Pancreas (tissue), 10 donors: ENCODE measurements at places on chromosomes 5 and 9. TPM values are rescaled to one million over a fixed set of nuclear protein-coding genes. Genes with fewer than 3 reads are reported as not detected.
A peak's percentile ranks its signal among the peaks of the same experiment; 100 is the strongest.

The MARVELD2 gene
- total RNA-seq, result 24.7 TPM

The OR1Q1 gene
- not detected for total RNA-seq

The KCNV2 gene
- not detected for total RNA-seq

The STK32A gene
- total RNA-seq, result 3.1 TPM

The TRIM7 gene
- total RNA-seq, result 4.6 TPM

The ZNF454 gene
- total RNA-seq, result 1.3 TPM

The GDA gene
- 1.0 TPM for total RNA-seq

The UBLCP1 gene
- total RNA-seq, result 9.1 TPM

The TMOD1 gene
- total RNA-seq, result 10.9 TPM

The HNRNPAB gene
- 24.5 TPM for total RNA-seq

- DNase-seq, result no peak
Observed at GRCh38 chr5:7886849-7887475, 18.0 kb downstream of the MTRR start.

DNA sequence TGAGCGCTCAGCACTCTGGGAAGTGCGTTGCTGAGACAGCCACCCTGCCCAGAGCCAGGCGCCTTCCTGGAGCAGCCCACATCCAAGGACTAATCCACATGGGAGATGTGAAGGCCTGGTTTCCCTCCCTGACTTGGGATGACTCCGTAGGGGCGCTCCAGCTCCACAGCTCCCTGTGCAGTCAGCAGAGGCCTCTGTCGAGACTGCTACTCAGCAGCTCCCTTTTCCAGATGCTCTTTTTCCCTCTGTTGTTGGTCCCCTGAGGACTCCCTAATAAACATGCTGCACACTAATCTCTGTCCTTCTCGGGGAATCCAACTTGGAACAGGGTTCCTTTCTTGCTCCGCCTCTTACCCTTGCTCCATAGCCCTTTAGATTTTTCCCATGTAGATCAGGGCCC lies 237.3 kb downstream of the ZSWIM6 start:
- DNase-seq, result no peak

GRCh38 chr5:143466632-143467031 lies 63.1 kb upstream of the NR3C1 start:
- no peak for DNase-seq

DNA sequence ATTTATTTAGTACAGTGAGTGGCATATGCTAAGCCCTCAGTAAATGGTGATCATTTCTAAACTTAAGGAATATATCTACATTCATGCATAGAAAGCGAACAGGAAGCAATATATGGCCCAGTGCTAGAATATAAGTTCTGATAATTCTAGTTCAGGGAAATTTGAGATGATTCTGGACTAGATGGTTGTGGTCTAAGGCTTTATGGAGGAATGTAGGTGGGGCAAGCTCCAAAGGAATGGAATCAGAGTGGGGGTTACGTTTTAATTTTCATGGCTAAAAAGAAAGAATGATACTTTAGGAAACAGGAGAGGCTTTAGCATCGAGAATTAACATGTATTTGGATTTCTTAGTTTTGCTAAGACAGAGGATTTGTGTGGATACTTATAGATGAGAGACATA lies 56.1 kb downstream of the MTREX start:
- no peak for DNase-seq

GRCh38 chr5:61837788-61838187 lies 468.2 kb upstream of the KIF2A start:
- DNase-seq, result no peak

GRCh38 chr9:91078369-91078695 lies 276.7 kb downstream of the SYK start:
- DNase-seq, result no peak

DNA sequence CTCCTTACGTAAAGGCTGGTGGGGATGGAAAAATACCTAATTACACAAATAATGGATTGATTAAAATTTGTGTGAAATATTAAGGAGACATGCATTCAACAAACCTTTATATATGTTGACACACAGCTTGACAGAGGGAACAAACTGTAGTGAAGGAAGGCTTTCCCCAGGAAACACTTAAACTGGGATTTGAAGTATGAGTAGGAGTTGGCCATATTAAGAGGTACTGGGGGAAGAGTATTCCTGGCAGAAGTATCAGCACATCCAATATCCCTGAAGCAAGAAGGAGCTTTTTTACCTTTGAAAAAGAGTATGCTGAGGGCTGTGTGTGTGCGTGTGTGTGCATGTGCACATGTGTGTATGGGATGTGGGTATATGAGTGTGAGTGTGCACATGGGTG lies 111.1 kb downstream of the PSD2 start:
- no peak for DNase-seq

- DNase-seq, result no peak
Observed at GRCh38 chr5:2914981-2915484, 163.6 kb upstream of the IRX2 start.

GRCh38 chr5:40841068-40841805 lies at the start of gene CARD6:
Gene CARD6, plus strand, starts transcription at chr5:40841367. Its CDS starts 16 bp downstream, at chr5:40841383.
- no peak for DNase-seq

- no peak for DNase-seq
Observed at GRCh38 chr9:107358986-107359385, 75.9 kb downstream of the RAD23B start.

GRCh38 chr9:125462861-125463291 lies 201.2 kb downstream of the GAPVD1 start:
- no peak for DNase-seq

GRCh38 chr5:9547122-9547947 lies 1.5 kb upstream of the SEMA5A start:
- peak; percentile 35 for DNase-seq

- DNase-seq, result no peak
Observed at GRCh38 chr9:78026947-78027346, 4.7 kb downstream of the GNAQ start.

- DNase-seq, result no peak
Observed at GRCh38 chr9:110928599-110928998, 109.7 kb downstream of the LPAR1 start.

- no peak for DNase-seq
Observed at GRCh38 chr9:134158242-134158641, 6.1 kb downstream of the RNU6ATAC start.

GRCh38 chr9:112371060-112371459 lies 8.8 kb upstream of the HSDL2 start:
- DNase-seq, result no peak

- no peak for DNase-seq
Observed at GRCh38 chr9:105103776-105104175, 140.7 kb upstream of the SLC44A1 start.

DNA sequence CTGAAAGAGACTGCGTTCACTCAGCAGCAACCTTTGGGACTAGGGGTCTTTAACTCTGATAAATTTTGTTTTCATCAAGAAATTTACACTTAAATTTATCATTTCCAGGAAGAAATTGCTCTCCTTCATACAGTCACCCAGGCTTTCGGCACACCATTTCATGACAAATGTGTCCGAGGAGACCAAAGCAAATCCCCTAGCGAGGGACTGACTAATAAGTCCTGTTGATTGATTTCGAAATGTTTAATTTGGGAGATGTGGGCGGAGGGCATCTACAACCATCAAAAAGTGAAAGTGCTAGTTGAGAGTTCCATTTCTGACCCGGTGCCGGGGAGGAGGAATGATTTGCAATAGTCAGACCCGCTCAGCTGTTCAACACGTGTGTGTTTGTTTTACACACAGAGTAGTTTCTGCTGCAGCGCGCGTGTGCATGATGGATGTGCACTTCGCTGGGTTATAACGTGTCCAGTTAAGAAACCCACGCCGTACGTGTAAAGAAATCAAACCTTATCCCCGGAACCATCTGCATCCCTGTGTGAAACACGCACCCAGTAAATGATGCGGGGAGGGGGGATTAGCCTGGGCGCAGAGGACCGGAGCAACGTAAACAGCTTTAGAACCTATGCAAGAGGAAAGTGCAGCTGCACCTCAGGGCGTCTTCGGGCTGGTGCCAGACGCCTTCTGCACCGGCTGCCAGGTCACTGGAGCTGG lies 845 bp upstream of the NR4A3 start:
- peak; percentile 63 for DNase-seq

DNA sequence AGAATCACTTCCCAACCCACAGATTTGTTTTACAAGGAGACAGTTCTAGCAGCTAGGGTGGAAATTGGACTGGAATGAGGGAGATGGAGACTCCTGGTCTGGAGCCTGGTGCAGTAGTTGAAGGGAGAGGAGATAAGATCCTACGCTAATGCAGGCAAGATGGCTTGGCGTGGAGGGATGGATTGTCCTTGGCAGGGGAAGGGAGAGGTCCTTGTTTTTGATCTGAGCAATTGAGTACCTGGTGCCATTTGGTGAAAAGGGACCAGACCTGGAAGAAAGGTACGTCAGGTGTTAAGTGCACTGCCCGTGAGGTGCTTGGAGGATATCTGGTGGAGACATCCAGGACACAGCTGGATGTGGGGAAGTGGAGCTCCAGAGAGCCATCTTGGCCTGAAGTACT lies 35.7 kb downstream of the ANGPTL2 start:
- DNase-seq, result no peak

- no peak for DNase-seq
Observed at GRCh38 chr9:129379886-129380285, 201.8 kb upstream of the IER5L start.

DNA sequence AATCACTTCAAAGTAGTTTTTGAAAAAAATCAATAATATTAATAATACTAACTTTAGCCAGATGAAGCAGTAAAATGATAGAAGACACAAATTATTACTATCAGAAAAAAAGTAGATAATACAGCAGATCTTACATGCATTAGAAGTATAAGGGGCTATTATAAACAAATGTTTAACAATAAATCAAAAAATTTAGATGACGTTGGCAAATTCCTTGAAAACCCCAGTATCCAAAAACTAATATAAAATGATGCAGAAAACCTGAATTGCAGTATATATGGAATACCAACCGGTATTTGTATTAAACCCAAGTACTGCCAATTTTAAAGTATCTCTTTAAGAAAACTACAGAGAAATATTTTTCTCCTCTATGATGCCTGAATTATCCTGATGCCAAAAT lies 573.3 kb upstream of the CTNND2 start:
- DNase-seq, result no peak

DNA sequence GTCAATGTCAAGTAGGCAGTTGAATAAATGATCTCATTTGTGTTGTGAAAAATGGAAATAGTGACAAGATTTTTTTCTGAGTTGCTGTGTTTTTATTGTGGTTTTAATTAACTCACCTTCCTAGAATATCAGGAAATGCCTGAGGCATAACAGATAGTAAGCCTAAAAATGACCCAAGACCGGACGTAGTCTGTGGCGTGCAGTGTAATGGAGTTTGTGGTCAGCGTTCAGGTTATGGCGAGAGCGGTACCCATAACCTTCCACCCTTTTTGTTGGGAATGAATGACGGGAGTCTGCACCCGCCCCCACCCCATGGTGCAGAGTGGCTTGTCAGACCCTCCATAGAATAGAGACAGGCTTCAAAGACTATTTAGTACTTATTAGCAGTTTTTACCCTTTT lies 119.3 kb downstream of the GALNT10 start:
- no peak for DNase-seq

GRCh38 chr5:142427015-142427364 lies 102.2 kb upstream of the SPRY4 start:
- DNase-seq, result no peak

DNA sequence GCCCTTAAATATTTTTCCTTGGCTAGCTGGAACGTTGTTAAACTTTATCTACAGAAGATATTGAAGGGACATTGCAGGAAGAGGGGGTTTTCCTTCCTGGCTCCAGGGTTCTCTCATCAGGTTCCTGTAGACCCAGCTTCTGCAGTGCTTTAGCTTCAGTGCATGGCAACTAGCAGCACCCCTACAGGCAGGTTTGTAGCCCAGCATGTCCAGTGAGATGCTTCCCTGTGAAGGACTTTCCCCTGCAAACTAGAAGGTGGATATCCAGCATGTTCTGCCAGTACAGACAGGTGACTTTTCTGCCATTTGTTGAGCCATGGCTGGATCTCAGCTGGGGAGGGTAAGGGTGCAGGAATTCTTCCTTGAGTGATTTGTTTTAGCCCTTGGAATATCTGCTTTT lies 10.4 kb downstream of the CCL28 start:
- no peak for DNase-seq

DNA sequence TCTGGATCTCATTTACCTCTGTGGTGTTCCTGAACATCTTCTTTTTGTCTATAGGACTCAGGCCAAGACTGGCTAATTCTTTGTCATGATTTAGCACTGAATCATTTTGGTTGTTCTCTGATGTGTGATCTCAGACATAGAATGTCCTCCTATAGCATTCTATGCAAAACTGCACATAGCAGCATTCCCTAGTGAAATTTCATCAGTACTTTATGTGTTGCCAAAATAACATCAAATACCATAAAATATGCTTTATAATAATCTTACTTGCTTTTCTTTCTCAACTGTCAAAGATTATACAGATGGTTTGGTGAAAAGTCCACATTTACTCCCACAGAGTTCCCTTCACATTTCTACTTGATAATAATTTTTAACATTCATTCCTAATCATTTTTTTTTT lies 115.7 kb upstream of the MPDZ start:
- no peak for DNase-seq

GRCh38 chr9:28892538-28892937 lies 1319.3 kb upstream of the C9orf72 start:
- DNase-seq, result no peak

- DNase-seq, result no peak
Observed at GRCh38 chr5:139839232-139839815, 43.7 kb downstream of the PSD2 start.

- DNase-seq, result no peak
Observed at GRCh38 chr9:97831843-97832636, 21.0 kb upstream of the FOXE1 start.

DNA sequence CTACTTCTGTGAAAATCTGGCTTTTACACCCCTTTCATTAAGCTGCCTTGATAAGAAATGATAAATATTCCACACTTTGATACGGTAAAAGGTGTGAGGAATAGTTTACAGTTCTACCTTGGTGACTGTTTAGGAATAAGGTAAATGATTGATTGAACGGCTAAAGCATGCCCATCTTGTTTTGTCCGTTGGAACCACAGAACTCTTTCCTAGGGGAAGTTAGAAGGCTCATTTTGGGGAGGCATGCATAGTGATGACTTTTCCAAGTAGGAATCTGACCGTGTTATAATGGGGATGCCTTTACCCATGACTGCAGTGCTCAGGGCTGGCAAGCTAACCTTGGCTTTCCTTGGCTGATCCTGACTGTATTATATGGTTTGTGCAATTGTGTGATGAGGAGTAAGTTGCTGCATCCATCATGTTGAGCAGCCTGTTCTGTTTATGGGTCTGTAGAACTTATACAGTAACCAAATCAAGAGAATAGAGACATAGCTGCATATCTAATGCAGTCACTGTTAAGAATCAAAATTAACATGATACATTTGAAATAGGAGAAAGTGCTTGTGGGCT lies 24.5 kb downstream of the PCSK5 start:
- no peak for DNase-seq

GRCh38 chr9:78351816-78352215 lies 54.9 kb downstream of the PSAT1 start:
- DNase-seq, result no peak

- DNase-seq, result no peak
Observed at GRCh38 chr5:97764700-97765099, 581.7 kb upstream of the RIOK2 start.

- DNase-seq, result no peak
Observed at GRCh38 chr5:140992828-140993227, 26.6 kb downstream of the PCDHAC2 start.
